ENCODE measurements at places on chromosomes 3 and 15. TPM values are rescaled to one million over a fixed set of nuclear protein-coding genes. Genes with fewer than 3 reads are reported as not detected.

Gene RPSA
- 840 TPM for polyA plus RNA-seq

Gene ECE2
- 7.7 TPM for polyA plus RNA-seq

Gene COL8A1
- polyA plus RNA-seq: 0.87 TPM

Gene CERS3
- polyA plus RNA-seq: not detected

Gene TCTA
- polyA plus RNA-seq: 13.8 TPM
